ENCODE measurements at places on chromosomes 2 and 18.

- DNase-seq = no peak
Observed at GRCh38 chr2:85448461-85449213, 30.1 kb downstream of the SH2D6 start.

DNA sequence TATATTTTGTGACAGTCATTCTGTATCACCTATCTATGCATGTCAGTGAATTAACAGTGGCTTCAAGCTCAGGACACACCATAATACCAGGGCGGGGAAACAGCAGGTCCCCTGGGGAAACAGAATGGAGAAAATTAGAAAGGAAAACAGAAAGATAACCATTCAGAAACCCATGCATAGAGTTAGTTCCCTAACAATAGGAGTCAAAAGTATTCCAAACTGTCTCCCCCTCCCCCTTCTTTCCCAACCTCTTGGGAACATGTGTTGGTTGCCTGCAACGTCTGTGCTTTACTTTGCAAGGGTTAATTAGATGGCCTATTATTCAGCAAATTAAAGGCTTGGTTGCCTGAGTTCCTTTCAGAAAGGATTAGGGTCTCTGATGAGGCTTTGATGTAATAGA lies 176.4 kb downstream of the MYO3B start:
- no peak for DNase-seq

DNA sequence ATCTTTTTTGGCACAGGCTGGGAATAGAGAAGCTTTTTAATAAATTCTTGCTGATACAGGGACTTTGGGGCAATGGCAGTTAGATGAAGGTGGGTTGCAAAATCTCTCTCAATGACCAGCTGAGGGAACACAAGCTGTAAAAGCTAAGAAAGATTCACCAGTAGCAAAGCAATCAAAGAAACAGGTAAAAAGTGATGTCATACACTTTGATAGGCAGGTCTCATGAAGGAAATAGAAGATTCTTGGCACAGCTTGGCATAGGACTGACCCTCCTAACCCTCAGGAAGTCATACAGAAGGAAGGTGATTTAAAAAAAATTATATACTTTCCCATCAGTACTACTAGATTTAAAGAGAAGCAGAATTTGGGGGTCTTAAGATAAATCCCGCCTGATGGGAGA lies 263.6 kb downstream of the LPIN1 start:
- DNase-seq = no peak

GRCh38 chr18:59101830-59102414 lies 37.8 kb upstream of the SEC11C start:
- DNase-seq = no peak

GRCh38 chr2:3631161-3631850 lies 26.7 kb upstream of the ALLC start:
- DNase-seq = no peak

DNA sequence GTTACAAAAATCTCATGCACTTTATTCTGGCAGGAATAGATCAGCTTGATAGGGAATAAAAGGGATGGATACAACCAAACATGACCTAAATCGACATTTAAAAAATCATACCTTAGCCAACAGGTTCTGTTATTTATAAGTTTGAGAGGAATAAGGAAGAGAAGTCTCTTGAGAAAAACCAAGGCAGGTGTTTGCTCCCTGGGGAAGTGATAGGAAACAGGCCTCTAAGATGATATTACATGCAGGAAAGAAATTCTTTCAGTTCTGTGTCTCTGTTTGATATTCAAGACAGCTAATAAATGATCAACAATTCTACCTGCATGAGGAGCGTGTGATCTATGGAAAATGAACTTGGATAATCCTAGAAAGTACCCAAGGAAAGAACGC lies 184.8 kb upstream of the ZEB2 start:
- no peak for DNase-seq

- peak; percentile 12 for DNase-seq
Observed at GRCh38 chr2:11553661-11554398, 20.0 kb downstream of the GREB1 start.

DNA sequence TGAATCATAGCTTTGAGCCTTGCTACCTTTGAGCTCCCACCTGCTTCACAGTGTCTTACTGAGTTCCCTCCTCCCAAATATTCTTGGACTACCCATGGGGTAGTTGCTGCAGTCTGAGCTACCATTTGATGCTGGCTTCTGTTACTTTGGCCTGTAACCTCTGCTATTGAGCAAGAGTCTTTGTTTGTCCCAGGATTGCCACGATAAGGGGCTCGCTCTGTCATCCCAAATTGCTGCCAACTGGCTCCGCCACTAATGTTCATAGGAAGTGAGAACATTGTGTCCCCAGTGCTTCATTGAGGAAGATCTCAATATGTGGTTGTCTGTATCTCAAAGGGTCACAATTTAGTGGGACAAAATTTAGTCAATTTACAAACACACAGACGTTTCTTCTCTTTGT lies 103.8 kb downstream of the TRIM43 start:
- DNase-seq = no peak

- DNase-seq = no peak
Observed at GRCh38 chr2:132384491-132385151, 32.0 kb upstream of the GPR39 start.

- DNase-seq = no peak
Observed at GRCh38 chr18:77066101-77066500, 66.5 kb downstream of the MBP start.

- no peak for DNase-seq
Observed at GRCh38 chr18:58559427-58560186, 69.3 kb downstream of the ALPK2 start.

DNA sequence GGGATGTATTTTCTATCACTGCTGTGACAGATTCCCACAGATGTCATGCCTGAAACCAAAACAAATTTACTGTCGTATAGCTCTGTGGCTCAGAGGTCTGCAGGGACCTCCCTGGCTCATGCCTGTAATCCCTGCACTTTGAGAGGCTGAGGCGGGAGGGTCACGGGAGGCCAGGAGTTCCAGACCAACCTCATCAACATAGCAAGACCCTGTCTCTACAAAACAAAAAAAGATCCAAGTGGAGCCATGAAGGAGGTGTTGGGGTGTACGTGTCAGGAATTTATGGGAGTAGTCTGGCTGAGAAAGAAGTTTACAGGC lies 51.0 kb upstream of the FAHD2A start:
- DNase-seq = no peak

- DNase-seq = no peak
Observed at GRCh38 chr2:178306352-178307073, 112.2 kb downstream of the OSBPL6 start.

DNA sequence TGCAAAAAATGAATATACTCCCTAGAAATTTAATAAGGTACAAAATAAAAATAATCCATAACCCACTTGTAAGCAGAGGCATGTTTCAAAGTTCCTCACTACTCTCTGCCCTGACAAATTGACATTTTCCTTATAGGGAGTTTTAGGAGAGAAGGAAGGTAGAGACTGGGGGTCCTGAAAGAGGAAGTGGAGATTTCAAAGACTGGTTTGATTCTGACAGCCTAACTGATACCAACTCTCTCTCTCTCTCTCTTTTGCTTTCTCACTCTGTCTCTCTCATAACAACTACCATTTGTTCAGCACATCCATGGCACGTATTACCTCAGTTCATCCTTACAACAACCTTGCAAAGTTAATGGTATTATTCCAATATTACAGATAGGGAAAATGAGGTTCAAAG lies 18.6 kb downstream of the FZD7 start:
- no peak for DNase-seq

DNA sequence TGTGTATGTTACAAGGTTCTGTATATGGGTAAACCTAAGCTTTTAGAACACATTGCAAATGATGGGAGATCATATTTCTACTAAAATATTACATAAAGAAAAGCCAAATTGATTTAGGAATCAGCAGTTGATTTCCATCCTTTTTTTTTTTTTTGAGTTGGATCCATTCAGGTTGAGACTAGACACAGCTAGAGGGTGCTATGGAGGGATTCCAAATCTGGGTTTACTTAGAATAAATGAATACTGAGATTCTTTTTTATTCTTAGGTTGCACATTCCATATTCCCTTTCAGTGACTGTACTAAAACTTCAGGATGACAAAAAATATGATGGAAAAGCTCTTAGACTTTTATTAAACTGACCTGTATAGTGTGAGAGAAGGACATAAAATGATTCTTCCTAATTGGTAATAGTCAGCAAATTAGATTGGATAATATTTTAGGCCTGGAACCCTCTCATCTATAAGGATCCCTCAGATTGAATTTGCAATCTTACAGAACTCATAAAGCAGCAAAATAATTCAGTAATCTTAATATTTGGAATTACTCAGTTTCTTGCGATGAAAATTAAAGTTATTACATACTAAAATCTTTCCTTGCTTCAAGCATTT lies 183.3 kb upstream of the SESTD1 start:
- no peak for DNase-seq

GRCh38 chr2:3470166-3470651 lies 49.1 kb downstream of the ADI1 start:
- peak; percentile 85 for DNase-seq

- DNase-seq = no peak
Observed at GRCh38 chr2:111938392-111938791, 40.0 kb downstream of the MERTK start.

- no peak for DNase-seq
Observed at GRCh38 chr2:28175028-28175427, 217.6 kb upstream of the FOSL2 start.

GRCh38 chr18:13460946-13461345 lies 242.4 kb downstream of the LDLRAD4 start:
- no peak for DNase-seq

DNA sequence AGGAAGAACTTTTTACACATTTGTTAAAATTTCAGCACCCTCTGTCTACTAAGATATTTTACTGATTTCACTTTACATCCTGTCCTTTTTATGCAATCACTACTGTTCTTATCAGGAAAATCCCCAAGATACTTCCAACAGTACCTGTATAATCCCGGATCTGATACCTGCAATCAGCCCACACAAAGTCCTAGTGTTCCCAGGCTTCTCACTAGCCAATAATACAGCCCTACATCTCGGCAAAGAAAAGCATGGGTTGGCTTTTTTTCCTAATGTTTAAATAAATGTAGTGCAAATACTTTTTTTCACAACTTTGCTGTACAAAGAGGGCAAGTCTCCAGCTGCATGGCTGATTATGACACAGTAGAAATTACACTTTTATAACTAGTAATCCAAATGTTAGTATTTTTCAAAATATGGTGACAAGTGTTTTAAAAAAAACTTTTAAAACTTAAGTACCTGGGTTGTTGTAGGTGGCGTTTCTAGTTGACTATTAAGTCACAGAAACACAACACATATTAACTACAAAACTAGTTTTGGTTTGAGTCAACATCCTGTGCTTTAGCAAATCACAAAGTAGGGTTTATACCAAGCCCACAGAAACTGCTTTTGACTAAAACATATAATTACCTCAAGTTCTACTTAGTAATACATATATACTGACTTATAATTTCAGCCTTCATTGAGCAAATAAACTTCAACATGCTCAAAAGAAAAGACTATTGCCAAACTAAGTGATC lies 19.5 kb downstream of the CNOT11 start:
- no peak for DNase-seq

- DNase-seq = no peak
Observed at GRCh38 chr2:15241201-15241600, 319.9 kb downstream of the NBAS start.

DNA sequence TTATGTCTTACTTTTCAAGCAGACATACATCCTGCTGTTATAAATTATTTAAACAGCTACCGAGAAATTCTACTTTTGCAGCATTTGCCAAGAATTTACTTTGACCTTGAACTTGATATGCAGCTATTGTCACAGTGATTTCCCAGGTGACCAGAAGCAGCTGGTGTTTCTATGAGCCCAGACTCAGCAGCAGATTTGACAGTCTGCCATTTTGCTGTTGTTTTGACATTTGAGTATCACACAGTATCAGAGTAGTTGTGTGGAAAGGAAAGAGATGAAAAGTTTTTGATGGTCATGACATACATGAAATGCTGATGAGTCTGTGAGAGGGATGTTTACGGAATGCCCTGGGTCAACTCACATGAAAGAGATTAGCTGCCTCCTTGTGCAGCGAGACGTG lies 6.6 kb upstream of the CCDC195 start:
- DNase-seq = no peak

GRCh38 chr2:82667491-82667890 lies 1791.6 kb downstream of the SUCLG1 start:
- DNase-seq = no peak

DNA sequence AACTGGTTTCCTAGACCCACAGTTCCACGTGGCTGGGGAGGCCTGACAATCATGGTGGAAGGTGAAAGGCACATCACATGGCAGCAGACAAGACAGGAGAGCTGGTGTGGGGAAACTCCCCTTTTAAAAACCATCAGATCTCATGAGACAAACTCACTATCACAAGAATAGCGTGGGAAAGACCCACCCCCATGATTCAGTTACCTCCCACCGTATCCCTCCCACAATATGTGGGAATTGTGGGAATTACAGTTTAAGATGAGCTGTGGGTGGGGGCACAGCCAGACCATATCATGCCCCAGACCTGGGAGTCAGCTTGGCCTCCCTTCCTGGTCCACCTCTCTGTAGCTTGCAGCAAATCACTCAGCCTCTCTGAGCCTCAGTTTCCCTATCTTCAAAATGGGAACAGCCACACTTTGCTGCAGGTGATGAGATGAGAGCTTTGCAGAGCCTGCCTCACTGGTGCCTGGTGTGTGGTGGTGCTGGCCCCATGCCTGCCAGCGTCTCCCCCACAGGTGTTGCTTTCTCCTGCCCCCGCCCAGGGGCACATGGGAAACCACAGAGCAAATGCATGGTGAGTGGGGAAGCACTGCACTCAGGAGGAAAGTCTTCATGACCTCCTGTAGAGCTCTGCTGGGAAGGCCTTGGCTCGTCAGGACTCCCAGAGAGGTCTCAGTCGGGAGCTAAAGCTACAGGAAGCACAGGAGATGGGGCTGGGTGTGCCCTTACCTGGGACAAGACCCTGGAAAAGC lies 31.1 kb downstream of the GREB1 start:
- no peak for DNase-seq

DNA sequence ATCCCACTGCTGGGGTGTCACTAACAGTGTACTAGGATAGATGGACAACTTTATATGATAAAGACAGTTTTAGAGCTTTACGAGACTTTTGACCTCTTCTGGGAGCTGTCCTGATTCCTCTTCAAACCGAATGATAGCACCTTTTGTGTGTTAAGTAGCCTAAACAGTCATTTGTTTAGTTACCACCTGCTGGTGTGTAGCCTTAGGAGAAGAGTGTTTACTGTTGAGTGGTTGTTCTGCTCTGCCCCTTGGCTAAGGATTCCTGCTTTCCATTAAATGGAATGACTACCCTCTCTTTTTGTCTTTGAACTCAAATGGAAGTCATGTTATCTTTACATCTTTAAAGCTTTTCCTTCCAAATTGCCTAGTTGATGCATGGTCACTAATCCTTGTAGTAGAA lies 28.0 kb upstream of the MGAT5 start:
- no peak for DNase-seq
